ENCODE measurements at places on chromosomes 2 and 18. TPM values are rescaled to one million over a fixed set of nuclear protein-coding genes. Genes with fewer than 3 reads are reported as not detected.

Gene SERPINB11
- 0.23 TPM for polyA plus RNA-seq

Gene RNF152
- 1.0 TPM for polyA plus RNA-seq

Gene MEIS1
- 15.5 TPM for polyA plus RNA-seq

Gene CCDC148
- polyA plus RNA-seq, result 0.55 TPM

Gene IL1F10
- polyA plus RNA-seq, result 1.1 TPM
